ENCODE measurements at places on chromosomes 6 and 20.
A peak's percentile ranks its signal among the peaks of the same experiment; 100 is the strongest.

DNA sequence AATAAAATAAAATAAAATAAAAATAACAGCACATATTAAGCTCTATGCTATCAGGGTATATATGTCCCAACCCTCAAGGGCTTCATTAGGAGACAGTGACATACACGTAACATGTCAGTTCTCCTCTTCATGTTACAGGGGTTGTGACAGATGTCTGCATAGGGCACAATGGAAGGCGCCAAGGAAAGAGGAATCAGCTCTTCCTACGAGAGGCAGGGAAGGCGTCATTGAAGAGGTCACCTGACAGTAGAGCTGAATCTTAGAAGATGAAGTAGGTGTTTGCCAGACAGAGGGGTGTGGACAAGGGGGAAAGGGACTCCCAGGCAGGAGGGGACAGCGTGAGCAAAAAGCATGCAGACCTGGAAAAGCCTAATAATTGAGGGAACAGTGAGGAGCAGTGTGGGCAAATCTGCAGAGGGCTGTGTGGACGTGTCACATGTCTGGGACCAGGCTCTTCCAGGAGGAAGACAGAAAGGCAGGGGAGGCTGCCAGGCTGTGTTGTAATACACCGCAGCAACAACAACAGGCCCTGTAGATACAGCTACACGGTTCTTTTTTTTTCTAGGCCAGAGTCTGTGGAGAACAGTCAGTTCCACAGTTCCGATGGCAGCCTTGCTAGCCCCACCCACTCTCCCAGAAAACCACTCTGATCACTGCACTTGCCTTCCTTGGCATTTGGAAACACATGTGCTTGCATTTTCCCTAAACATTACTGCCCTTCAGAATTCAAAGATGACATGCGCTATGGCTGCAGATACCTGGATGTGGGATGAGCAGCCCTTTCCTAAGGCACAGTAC lies 2.5 kb upstream of the FKBP5 start:
- DNase-seq = no peak

DNA sequence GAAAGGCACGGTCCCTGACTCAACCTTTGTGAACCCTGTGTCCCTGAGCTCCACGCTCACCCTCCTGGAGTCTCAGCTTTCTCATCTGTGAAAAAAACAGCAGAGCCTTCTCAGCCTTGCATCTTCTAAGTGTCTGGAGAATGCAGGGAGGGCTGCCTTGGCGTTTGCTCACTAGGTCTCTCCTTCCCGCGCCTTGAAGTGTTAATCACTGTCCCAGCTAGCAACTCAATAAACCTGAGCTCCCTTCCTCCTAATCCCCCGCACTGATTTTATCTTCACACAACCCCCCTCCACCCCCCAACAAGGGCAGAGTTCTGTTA lies 34.9 kb upstream of the FOXC1 start:
- no peak for DNase-seq

- DNase-seq = no peak
These were observed 16.3 kb upstream of the TRPC4AP start for GRCh38 chr20:35108921-35109320.

- peak; percentile 70 for DNase-seq
These were observed 18.1 kb downstream of the BPI start for GRCh38 chr20:38321959-38322598.

DNA sequence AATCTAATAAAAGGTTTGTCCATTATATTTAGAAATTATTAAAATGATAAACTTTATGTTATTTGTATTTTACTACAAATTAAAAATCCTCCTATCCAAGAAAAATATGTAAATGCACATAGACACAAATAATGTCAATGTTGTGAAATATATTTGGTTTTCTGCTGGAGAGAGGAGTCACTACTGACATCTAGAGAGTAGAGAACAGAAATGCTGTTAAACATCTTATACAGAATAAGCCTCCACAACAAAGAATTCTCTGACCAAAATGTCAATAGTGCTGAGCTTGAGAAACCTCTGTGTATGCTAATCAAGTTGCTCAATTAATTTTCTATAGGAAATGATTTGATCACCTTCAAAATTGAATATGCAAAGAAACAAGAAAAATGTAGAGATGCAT lies 12.4 kb downstream of the HTR1B start:
- no peak for DNase-seq

GRCh38 chr6:165183071-165183470 lies 126.3 kb downstream of the C6orf118 start:
- DNase-seq = no peak

DNA sequence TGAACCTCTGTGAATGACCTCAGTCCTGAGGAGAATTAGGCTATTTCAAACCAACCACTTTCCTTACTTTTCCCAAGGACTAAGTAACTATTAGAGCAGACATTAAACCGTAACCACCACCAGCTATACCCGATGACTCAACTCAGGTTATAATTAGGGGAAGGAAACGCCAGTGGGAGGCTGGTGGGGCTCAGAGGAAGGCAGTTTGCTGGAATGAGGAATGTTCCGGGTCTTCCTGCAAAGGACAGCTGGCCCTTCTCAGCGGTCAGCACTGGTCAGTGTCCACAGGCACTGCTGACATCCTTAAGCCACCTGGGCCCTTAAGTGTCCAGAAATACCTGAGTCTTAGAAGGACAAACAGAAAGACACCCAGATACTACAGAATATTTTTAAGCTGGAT lies 515.2 kb downstream of the MAFB start:
- DNase-seq = no peak

GRCh38 chr6:39312912-39313525 lies 1.2 kb downstream of the KCNK17 start:
- DNase-seq = no peak

- DNase-seq = no peak
These were observed 179.6 kb downstream of the TAF4 start for GRCh38 chr20:61885759-61886715.

- DNase-seq = no peak
These were observed 70.5 kb downstream of the SHLD1 start for GRCh38 chr20:5820738-5821137.

GRCh38 chr6:156010-156409 lies 136.3 kb upstream of the DUSP22 start:
- DNase-seq = no peak

Measured in D341Med (cell line).